Activated CD8-positive, alpha-beta T cell treated with anti-CD3 and anti-CD28 coated beads, Interleukin-2, amount 10 ng/mL, durations not matched to agents 7 days and 5 days (primary cell): ENCODE measurements at places on chromosomes 12 and 14.

GRCh38 chr14:21686468-21686867 is 12.8 kb upstream of the OR4E1 start:
- no peak overlapping the region for H3K4me3 ChIP-seq
- no peaks in the 10 kb centered on the region for H3K4me1 ChIP-seq
- H3K27ac ChIP-seq, result no peak overlapping the region
- peaks cover 16% of the 10 kb centered on the region for H3K27me3 ChIP-seq
- no peaks in the 10 kb centered on the region for H3K36me3 ChIP-seq

GRCh38 chr12:77429426-77429825 is 364.1 kb upstream of the E2F7 start:
- no peaks in the 10 kb centered on the region for H3K4me1 ChIP-seq
- no peak overlapping the region for H3K4me3 ChIP-seq
- no peaks in the 10 kb centered on the region for H3K36me3 ChIP-seq
- no peak overlapping the region for H3K27ac ChIP-seq
- H3K27me3 ChIP-seq, result no peaks in the 10 kb centered on the region

- DNase-seq, result no peak
- H3K27me3 ChIP-seq, result no peaks in the 10 kb centered on the region
- peak overlapping the region; percentile 1 for H3K27ac ChIP-seq
- H3K4me1 ChIP-seq, result peaks cover 53% of the 10 kb centered on the region
Measured at GRCh38 chr12:96350982-96351381, 49.3 kb downstream of the CDK17 start.

GRCh38 chr12:50517421-50518048 is 12.8 kb downstream of the DIP2B start:
- H3K4me1 ChIP-seq, result peaks cover 43% of the 10 kb centered on the region
- no peak overlapping the region for H3K4me3 ChIP-seq
- H3K36me3 ChIP-seq, result peaks cover 8% of the 10 kb centered on the region
- H3K27me3 ChIP-seq, result no peaks in the 10 kb centered on the region

- no peak for DNase-seq
- H3K4me1 ChIP-seq, result no peaks in the 10 kb centered on the region
- no peaks in the 10 kb centered on the region for H3K36me3 ChIP-seq
- H3K4me3 ChIP-seq, result no peak overlapping the region
- no peak overlapping the region for H3K27ac ChIP-seq
- no peaks in the 10 kb centered on the region for H3K27me3 ChIP-seq
Measured at GRCh38 chr12:18327036-18327435, 65.7 kb downstream of the PIK3C2G start.

DNA sequence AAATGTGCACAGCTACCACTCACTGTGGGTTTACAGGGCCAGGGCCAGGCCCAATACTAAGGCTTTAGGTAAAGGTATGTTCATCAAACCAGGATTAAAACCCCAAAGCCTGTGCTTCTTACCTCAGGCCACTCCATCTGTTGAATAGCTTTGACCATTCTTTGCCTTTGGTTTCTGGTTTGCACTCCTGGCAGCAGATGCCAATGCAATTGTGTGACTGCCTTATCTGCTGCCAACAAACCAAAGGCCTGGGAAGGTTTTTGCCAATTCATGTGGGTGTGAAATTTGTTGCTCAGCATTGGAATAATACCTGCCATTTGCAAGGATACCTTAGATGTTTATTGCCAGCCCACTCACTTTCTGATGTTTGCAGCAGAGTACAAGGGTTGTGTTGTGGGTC is 221.6 kb downstream of the C12orf75 start:
- no peaks in the 10 kb centered on the region for H3K27me3 ChIP-seq
- H3K4me1 ChIP-seq, result no peaks in the 10 kb centered on the region
- DNase-seq, result no peak
- H3K27ac ChIP-seq, result no peak overlapping the region
- no peak overlapping the region for H3K4me3 ChIP-seq

DNA sequence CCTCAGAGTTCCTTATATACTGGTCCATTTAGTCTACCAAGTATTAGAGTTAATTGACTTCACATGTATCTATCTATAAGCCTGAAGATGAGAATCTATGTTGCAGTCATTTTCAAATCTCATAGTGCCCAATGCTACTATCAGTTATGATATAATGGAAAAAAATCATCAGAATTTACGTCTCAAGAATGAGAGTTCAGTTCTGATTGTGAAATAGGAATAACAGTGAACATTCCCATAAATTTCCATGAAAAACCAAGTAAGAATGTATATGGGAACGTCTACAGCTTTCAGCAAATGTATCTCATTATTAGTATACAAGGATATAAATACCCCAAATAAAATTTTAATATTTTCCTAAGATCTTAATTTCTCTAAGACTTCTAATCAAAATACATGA is 77.2 kb downstream of the PPP1R12A start:
- no peak overlapping the region for H3K27ac ChIP-seq
- H3K4me3 ChIP-seq, result no peak overlapping the region
- peaks cover 58% of the 10 kb centered on the region for H3K36me3 ChIP-seq
- H3K27me3 ChIP-seq, result no peaks in the 10 kb centered on the region

- no peak for DNase-seq
- no peaks in the 10 kb centered on the region for H3K36me3 ChIP-seq
- H3K27ac ChIP-seq, result no peak overlapping the region
- H3K4me1 ChIP-seq, result no peaks in the 10 kb centered on the region
Measured at GRCh38 chr12:82841487-82841904, 154.8 kb downstream of the TMTC2 start.
